ENCODE measurements at places on chromosomes 6 and 20.

GRCh38 chr20:23107466-23107865, 21.3 kb upstream of the CD93 start:
- DNase-seq = no peak

- DNase-seq = no peak
These were observed 65.7 kb upstream of the EEF1A1 start for GRCh38 chr6:73586416-73586974.

DNA sequence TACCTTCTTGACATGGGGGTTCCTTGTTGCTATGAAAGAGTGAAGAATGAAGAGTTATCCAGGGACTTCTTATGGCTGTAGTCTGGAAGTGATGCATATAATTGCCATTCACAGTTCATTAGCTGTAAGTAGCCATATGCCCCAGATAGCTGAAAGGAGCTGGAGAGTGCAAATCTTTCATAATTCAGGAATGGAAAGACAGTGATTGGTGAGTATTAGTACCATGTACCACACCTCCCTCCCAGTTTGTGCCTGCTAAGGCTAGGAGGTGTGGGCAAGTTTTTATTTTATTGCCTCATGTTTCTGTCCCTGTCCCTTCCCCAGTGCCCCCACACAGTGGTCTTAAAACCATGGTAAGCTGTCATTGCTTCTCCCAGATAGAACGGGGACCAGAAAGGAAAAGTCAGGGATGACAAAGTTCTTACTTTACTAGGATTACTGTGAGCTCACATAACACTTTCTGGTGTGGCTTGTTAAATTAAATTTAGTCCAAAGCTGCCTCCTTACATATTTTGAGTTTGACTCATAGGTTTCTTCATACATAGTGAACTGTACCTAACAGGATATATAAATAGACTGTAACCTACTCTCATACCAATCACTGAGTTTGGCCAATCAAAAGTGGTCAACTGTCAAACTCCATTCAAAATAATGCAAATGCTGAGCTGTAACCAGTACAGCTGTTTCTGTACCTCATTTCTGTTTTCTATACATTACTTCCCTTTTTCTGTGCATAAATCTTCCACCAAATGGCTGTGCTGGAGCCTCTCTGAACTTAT, 119.4 kb downstream of the RFPL4B start:
- DNase-seq = no peak

GRCh38 chr20:5230544-5230943, 86.2 kb downstream of the PROKR2 start:
- no peak for DNase-seq

GRCh38 chr6:54613596-54613995, 233.0 kb upstream of the FAM83B start:
- DNase-seq = no peak

- no peak for DNase-seq
These were observed 9.3 kb upstream of the ID4 start for GRCh38 chr6:19827903-19828302.

GRCh38 chr20:59939052-59939878, 840 bp downstream of the PPP1R3D start:
- DNase-seq = no peak

DNA sequence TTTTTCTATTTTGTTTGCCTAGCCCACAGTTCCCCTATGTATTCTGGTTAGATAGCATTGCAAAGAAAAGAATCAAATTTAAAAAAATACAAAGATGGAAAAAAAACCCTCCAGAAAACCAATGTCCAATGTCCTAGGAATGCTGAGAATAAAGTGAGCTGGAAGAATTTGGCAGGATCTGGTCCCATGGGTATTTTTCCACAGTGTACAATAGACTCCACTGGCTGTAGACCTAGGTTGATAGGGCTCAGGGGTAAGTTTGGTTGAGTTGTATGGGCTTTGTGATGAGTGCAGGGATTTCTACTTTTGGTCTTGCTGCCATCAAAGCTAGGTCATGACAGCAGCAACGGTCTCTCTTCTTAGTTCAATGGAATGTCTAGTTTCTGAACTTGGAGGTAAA, 41.5 kb downstream of the SLC22A2 start:
- no peak for DNase-seq

DNA sequence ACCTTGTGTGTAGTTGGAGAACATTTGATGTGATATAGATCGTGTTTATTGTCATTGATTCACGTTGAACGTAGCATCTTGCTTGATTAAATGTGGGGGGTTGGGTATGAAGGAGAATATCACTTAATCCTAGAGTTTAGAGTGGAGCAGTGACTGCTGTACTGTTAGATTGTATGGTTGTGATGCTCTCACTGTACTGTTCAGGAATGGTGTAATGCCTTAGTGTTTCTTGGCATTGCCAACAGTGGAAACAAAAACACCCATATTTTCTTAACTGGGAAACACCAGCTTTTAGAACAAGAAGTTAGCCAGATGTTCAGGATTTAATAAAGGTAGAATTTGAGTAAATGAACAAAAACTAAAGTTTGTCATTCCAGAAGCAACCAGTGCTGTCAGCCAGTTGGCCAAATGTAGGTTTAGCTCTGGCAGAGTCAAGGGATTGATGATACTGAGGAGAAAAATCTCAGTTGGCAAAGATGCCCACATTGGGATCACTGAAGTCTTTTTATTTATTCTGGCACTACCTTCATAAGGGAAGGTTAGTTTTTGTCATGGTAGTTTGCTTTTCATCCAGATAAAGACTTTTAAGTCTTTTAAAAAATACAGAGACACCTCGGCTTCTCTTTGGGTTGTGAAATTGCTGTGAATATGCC, 129.9 kb downstream of the JARID2 start:
- DNase-seq = no peak

DNA sequence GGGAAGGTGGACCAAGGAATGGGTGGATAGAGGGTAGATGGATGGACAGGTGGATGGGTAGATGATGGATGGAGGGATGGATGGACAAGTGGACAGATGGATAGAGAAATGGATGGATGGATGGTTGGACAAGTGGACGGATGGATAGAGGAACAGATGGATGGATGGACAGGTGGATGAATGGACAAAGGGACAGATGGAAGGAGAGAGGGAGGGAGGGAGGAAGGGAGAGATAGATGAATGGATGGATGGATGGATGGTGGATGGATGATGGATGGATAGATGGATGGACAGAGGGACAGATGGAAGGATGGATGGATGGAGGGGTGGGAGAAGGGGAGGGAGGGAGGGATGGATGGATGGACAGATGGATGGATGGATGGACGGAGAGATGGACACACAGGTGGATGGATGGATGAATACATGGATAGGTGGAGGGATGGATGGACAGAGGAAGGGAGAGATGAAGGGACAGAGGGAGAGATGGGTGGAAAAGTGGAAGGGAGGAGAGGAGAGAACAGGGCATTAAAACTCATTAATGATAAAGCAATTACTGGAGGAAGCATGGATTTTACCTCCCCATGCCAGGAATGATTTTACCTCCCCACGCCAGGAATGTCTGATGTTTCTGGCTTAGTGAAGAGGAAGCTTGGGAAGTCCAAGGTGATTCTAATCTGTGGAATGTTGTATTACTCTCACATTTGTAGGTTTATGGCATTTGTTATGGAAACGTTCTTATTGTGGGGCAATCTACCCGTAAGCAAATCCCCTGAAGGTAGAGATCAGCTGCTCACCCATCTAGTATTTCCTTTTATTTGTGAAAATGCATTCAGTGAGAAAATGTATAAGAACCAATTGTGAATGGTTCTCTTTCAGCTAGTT, 383.3 kb downstream of the TAF4 start:
- no peak for DNase-seq

DNA sequence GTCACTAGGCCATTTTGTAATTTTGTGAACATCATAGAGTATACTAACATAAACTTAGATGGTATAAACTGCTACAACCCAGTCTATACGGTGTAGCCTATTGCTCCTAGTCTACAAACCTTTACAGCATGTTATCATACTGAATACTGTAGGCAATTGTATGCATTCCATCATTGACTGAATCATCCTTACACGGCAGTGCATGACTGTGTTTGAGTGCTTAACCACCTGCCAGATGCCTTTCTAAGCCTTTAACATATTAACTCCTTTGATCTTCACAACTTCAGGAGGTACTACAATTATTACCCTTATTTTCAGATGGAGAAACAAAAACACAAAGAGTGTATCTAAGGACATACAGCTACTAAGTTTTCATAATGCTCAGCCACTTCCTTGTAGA, 14.0 kb downstream of the DPPA5 start:
- DNase-seq = no peak

DNA sequence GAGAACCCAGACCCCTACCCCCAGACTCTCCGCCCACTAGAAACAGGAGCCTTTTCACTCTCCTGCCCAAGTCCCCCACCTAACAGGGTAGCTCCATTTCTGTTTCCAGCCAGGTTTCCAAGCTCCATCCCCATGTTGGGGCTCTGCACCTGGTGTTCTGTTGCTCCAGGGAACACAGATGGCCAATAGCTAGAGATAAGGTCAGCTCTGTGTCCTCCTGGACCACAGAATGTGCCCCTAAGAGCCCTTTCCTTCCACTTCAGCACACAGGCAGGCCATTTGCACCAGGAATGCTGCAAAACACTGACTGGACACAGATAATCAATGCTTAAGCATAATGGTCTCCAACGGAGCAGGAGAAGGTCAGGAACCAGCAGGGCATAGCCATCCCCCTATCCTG, 159.4 kb downstream of the QRSL1 start:
- no peak for DNase-seq
